Central memory CD8-positive, alpha-beta T cell (primary cell): ENCODE measurements at places on chromosomes 11 and 22.

DNA sequence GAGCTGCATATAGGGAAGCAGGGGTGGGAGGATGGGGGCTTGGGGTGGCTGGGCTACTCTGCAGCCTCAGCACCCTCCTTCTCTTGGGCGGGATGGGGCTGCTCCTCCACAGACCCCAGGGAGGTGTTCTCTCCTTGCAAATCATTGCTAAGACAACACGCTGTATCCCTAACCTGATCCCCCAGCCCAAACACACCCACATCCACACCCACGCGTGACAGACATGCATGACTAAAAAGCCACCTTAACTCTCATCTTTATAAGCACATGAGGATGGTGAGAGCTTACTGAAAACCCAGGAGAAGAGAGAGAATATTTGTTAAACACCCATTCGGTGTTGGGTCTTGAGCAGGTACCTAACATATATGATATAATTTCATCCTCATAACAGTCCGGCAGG, 39.9 kb upstream of the EIF3D start:
- DNase-seq: no peak

GRCh38 chr11:126393143-126393542, 37.7 kb downstream of the ST3GAL4 start:
- DNase-seq: no peak

DNA sequence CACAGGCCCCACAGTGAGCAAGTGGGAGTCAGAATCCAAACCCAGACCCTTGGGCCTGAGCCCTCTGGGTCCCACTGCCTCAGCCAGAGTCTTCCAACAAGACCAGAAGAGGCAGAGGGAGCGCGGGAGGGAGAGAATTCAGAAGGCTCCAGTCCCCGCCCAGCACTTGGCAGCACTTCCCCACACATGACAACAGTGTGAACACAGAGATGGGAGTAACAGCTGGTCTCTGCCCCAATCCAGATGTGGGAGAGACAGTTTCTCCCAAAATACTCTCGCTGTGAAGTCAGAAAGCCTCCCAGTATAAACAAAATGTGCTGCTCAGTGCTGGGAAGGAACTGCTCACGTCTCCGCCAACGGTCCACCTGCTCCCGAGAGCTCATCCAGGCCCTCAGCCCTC, 219.9 kb downstream of the MN1 start:
- no peak for DNase-seq

GRCh38 chr11:113091481-113091780, 130.2 kb downstream of the NCAM1 start:
- no peak for DNase-seq

- no peak for DNase-seq
Observed at GRCh38 chr22:23154461-23154860, 9.2 kb downstream of the RAB36 start.

GRCh38 chr22:48359613-48359965, 1468.1 kb downstream of the BRD1 start:
- DNase-seq: no peak

DNA sequence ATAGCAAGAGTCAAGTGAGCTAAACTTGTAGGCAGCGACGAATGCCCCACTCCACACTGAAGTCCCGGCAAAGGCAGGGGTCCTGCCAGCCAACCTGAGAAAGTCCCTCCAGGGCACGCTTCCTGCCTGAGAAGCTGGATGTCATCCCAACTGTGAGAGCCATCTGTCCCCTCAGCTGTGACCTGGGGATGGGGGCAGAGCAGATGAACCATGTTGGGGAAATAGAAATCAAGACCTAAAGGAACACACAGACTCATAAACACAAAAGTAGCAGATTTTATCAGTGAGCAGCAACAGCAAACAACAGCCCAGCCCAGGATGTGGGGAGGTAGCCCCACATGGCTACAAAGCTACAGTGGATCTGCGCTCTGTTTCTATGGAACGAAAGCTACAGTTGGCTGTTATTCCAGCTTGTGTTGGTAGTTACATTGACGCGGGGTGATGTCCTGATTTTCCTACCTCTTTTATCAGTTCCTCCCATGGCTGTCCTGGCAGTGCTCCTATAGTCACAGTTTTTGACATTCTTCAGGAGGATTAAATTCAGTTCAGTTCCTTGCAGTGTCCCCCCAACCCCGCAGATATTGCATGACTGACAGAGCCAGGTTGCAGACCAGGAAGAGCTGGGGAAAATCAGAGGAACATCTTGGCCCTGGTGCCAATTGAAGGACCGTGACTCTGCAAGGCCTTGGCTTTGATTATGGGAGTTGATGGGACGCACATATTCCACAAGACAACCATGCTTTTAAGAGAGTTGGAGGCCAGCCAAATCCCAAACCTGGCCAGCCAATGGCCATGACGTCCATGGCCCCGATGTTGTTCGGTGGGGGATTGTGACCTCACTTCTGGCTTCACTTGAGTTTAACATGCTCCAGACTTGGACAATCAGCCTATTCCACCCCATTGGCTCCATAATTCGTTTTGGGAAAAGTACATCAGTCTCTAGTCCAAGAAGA, 14.6 kb downstream of the MRGPRD start:
- DNase-seq: no peak

DNA sequence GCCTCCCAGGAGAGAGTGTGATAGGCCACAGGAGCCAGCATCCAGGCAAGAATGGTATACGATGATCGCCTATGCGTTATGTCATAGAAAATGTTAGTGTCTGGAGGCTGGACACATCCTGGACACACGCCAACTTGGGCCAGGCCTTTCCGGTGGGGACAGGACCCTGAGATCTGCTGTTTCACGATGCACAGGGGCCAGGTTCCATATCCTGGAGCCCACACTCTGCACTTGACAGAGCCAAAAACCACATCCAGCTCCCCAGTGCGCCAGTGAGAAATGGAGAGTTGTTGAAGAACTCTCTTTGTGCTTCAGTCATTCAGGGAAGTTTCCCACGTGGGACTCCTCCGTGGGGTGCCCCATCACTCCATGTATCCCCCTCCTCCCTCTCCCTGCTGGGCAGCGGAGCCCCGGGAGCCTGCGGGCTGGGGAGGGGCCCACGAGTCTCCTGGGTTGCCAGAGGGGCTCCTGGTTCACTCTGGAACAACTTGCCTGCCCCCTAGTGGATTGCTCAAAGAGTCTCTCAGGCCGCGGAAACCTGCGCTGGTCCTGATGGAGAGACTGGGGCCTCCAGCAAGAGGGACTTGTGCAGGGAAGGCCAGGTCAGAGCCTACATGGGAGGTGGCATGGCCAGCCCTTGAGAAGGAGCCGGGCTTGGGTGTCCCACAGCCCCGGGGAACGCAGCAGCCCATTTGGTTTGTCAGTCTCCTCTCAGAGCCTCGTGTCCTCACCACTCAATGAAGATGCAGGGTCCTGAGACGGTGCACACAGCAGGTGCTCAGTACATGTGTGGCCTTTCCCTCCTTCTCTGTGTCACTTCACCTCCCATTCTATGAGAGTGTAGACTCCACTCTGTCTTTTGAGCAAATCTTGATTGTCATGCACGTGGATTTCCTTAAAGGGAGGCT, 10.2 kb upstream of the LRRC32 start:
- peak; percentile 32 for DNase-seq

DNA sequence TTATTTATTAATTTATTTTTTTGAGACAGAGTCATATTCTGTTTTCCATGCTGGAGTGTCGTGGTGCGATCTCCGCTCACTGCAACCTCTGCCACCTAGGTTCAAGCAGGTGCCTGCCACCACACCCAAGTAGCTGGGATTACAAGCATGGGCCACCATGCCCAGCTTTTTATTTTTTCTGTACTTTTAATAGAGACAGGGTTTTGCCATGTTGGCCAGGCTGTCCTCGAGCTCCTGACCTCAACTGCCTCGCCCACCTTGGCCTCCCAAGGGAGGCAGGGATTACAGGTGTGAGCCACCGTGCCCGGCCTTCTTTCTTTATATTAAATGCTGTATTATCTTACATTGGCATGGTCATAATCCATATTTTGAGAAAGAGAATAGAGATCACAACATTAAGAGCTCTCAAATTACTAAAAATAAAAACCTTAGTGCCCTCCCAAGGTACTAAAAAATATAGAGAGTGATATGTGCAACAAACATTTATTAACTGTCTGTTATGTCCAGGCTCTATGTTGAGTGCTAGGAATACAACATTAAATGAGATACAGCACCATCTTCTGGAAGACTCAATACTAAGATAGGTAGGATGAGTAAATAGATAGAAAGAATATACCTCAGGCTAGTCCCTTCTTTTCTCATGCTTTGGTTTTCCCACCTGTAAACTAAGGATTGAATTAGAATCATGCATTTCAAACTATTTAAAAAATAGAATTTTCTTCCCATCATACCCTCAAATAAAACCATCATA, 84.1 kb downstream of the BBOX1 start:
- no peak for DNase-seq

DNA sequence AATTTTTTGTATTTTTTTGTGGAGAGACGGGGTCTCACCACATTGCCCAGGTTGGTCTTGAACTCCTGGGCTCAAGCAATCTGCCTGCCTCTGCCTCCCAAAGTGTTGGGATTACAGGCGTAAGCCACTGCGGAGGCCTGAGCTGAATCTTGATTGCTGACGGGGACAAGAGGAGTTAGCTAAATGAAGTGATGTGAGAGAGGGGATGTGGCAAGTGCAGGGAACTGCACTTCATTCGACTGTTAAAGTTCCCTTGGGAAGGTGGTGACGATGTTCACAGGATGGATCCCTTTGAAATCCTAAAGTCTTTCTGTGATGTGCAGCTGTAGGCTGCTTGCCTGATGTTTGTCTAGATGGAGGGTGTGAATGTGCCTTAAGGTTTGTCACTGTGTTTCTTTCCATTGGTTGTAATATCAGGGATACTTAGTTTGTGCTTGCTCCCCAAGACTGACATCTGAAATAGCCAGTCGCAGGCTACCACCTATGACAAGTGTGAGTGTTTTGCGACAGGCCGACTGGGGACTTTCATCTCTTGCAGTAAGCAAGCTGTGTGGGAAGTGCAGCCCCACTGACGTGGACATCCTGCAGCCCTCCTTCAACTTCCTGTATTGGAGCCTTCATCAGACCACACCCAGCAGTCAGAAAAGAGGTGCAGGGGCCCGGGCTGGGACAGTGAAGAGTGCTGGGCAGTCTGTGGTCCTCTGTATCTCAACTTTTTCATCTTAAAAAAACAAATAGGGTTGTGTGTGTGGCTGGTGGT, 19.6 kb upstream of the CCDC134 start:
- DNase-seq: peak; percentile 68

DNA sequence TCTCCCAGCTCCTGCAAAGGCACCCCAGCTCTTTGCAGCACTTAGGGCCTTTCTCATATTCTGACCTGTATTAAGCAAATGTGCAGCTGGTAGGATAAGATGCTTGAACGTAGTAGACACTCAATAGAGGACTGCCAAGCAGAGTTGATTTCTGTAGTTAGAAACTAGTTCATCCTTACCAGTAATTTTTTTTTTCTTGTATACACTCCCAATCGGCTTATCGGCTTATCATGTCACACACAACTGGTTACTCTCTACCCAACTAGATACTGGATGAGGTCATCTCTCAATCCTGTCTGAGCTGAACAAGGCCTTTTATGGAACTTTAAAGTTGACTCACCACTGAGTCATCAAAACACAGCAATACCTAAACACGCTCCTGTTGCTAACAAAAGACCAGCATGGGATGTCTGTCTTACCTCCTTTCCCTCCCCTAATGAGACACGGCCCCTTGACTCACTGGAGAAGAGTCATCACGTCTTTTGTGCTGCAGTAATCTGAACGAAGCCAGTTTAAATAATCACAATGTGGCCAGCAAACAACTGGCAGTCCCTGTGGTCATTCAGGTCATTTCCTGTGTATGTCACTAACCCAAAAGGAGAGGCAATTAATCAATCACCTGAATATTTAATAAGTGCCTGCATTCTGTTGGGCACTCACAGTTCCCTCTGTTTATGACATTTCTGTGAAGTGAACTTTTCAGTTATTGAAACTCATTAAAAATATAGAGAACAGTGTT, 7.5 kb upstream of the WEE1 start:
- no peak for DNase-seq

DNA sequence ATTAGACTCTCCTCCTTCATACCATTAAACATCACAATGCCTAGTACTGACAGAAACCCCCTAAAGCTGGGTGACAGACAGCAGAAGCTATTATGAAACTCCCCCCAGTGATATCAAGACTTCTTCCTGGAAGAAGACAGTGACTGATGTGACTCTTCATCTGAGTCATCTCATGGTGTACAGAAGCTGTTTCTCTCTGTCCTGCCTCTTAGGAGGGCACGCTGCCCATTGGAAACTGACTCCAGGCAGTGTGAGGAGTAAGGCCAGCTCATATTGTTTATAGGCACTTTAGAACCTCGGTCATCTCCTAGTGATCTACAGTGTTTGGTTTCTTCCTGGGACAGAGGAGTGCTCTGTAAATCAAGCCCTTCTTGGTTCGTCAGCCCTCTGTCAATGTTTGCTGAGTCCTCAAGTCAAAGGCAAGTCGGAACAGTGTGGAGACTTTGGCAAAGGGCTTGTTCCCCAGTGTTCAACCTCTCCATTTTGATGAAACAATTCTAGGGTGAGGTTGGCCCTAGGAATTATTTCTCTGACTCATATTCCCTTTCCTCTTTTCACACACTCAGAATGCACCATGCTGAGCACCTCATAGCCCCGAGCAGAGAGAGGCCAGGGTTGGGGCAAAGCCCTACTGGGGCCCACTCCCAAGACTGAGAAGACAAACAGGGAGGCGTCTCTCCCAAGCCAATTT, 172.5 kb upstream of the TMEM45B start:
- no peak for DNase-seq

DNA sequence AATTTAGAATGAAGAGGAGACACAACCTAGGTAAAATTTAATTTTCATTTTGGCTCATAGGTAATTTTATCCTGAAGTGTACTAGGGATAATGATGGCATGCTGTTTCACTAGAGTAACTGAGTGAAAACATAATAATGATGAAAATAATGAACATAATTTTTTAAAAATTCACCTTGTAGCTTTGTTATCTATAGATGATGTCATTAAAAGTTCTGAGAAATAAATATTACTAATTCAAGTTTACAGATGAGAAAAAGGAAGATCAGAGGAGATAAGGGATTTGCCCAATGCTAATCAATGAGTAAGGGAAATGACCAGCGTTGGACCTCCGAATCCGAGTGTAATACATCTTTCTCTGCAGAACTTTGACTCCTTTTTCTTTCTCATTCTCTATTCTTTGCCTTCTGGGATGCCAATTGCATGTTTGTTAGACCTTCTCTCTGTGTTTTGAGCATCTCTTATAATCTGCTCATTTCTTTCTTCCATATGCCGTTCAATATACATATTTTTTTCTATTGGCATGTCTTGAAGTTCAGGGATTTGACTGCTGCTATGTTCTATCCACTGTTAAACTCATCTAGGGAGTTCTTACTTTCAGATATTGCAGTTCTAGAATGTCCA, 186.5 kb downstream of the SNX19 start:
- DNase-seq: no peak

GRCh38 chr22:48660790-48661740, 1166.6 kb downstream of the BRD1 start:
- DNase-seq: no peak

GRCh38 chr11:108754901-108755625, 90.2 kb downstream of the DDX10 start:
- no peak for DNase-seq

DNA sequence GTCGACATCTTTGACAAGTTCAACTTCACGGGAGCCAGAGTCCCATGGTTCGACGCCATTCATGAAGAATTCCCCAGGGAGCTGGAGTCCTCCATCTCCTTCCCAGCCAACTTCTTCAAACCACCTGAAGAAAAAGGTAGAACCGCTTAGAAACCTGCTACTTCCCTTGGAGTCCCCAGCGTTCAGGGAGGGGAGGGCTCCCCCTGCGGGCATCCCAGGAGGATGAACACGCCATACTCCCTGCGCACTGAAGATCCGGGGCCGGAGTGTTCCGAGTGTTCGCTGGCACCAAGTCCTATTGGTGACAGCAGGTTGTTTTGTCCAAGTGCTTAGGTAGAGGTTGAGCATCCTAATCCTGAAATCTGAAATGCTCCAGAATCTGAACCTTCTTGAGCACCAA, 51.7 kb upstream of the PRODH start:
- DNase-seq: no peak

GRCh38 chr11:123219066-123219690, 24.1 kb upstream of the CLMP start:
- no peak for DNase-seq
